ENCODE measurements at places on chromosomes 5 and 9.

- no peaks in the 10 kb centered on the region for H3K36me3 ChIP-seq
- no peak overlapping the region for H3K4me3 ChIP-seq
- no peak for DNase-seq
- H3K27me3 ChIP-seq: no peaks in the 10 kb centered on the region
Measured at GRCh38 chr5:43232943-43233833, 41.2 kb downstream of the NIM1K start.

DNA sequence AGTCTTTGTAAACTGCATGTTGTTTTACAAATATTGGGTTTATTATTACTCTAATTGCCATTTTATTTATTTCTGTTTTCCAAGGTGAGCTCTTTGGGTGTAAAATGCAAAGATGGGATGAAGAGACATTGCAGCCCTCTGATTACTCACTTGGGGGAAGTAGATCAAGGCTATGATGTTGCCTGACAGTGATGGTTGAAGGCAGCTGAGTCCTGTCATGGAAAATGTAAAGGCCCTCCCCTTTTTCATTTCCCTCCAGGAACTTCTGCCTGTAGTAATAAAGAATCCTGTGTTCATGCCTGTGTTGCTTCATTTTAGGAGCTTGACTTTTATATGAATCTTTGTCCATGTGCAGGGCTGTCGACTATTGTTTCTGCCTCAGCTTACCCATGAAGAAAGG lies 605.4 kb upstream of the CLINT1 start:
- no peaks in the 10 kb centered on the region for H3K36me3 ChIP-seq
- peaks cover 13% of the 10 kb centered on the region for H3K4me1 ChIP-seq
- H3K27me3 ChIP-seq: no peaks in the 10 kb centered on the region
- no peak for DNase-seq
- peak overlapping the region; percentile 40 for H3K27ac ChIP-seq

DNA sequence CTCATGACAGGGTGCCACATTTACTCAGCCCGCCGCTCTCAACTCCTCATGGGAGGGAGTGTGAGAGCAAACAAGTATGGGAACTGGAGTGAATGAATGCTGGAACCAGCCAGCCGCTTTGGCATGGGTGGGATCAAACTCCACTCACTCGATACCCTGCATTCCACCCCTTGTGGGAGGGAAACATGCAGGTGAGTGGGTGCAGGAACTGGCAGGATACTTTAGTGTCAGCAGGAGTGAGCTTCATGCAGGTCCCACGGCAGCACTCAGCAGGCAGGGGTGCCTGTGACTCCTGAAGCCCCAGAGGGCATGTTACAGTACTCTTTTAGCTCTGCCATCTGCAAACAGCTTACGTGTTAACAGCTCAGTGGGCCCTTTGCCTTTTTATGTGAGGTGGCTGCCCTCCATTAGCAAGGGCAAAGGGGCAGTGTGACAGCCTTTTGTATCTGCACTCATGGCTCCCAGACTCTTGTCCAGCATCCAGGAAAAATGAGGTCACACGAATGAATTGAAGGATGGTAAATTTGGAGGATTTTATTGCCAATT lies 433.2 kb upstream of the NMUR2 start:
- H3K27ac ChIP-seq: no peak overlapping the region
- no peaks in the 10 kb centered on the region for H3K27me3 ChIP-seq
- no peaks in the 10 kb centered on the region for H3K36me3 ChIP-seq
- no peaks in the 10 kb centered on the region for H3K4me1 ChIP-seq
- DNase-seq: no peak

- no peaks in the 10 kb centered on the region for H3K36me3 ChIP-seq
- DNase-seq: no peak
- H3K27me3 ChIP-seq: no peaks in the 10 kb centered on the region
- no peak overlapping the region for H3K4me3 ChIP-seq
- H3K27ac ChIP-seq: no peak overlapping the region
Measured at GRCh38 chr9:90240541-90240940, 402.1 kb downstream of the DIRAS2 start.

- H3K27ac ChIP-seq: no peak overlapping the region
- no peak for DNase-seq
- H3K4me3 ChIP-seq: no peak overlapping the region
- H3K27me3 ChIP-seq: peaks cover 57% of the 10 kb centered on the region
Measured at GRCh38 chr5:142639455-142639854, 46.4 kb downstream of the FGF1 start.

DNA sequence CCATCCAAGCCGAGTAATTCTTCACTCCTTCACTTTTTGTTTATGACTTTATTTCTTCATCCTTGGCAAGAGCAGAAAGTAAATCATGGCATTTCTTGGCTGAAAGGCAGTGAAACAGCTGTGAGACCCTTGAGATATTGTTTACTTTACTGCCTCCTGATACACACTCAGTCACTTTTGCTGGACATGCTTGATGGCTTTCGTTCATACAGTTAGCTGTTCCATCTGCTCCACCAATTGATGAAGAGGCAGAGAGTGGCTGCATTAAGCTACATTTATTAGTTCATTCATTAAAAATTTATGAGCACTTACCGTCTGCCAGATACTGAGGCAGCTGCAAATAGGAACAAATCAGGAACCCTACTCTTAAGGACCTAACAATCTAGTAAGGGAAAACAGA lies 184.4 kb upstream of the OR13F1 start:
- no peak overlapping the region for H3K4me3 ChIP-seq
- no peaks in the 10 kb centered on the region for H3K4me1 ChIP-seq
- no peaks in the 10 kb centered on the region for H3K36me3 ChIP-seq

GRCh38 chr5:175444060-175444904 lies at the start of gene DRD1:
DRD1 (minus strand) TSS chr5:175444182; CDS start chr5:175443099, 1,083 bp downstream.
- H3K4me3 ChIP-seq: peak within 1 kb of the TSS; percentile 77
- DNase-seq: peak; percentile 75
- no peak within 1 kb of the TSS for H3K27ac ChIP-seq

- no peak for DNase-seq
- H3K27me3 ChIP-seq: peaks cover 25% of the 10 kb centered on the region
- H3K36me3 ChIP-seq: no peaks in the 10 kb centered on the region
- H3K27ac ChIP-seq: no peak overlapping the region
Measured at GRCh38 chr9:129567842-129568559, 52.9 kb downstream of the C9orf50 start.

GRCh38 chr5:129724222-129724621 lies 23.7 kb upstream of the MINAR2 start:
- no peak overlapping the region for H3K27ac ChIP-seq
- no peak overlapping the region for H3K4me3 ChIP-seq
- H3K27me3 ChIP-seq: no peaks in the 10 kb centered on the region
- no peak for DNase-seq
- H3K36me3 ChIP-seq: no peaks in the 10 kb centered on the region
- no peaks in the 10 kb centered on the region for H3K4me1 ChIP-seq

DNA sequence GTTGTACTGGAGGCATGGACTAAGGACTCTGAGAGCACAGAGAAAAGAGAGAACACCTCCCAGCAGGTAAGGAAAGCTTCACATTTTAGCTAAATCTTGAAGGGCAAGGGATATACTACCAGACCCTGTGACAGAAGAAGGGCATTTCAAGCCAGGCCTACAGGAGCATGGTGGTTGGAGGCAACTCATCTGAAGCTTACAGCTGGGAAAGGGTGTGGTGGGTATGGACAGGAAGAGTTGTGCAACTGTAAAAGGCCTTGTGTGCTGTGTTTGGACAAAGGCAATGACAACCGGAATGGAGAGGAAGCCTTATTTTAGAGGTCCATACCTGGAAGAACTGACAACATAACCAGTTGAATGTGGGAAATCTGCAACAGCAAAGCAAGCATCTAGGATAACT lies 31.2 kb downstream of the NIPSNAP3B start:
- H3K27me3 ChIP-seq: no peaks in the 10 kb centered on the region
- H3K4me1 ChIP-seq: peaks cover 6% of the 10 kb centered on the region
- peaks cover 6% of the 10 kb centered on the region for H3K36me3 ChIP-seq
- DNase-seq: no peak

DNA sequence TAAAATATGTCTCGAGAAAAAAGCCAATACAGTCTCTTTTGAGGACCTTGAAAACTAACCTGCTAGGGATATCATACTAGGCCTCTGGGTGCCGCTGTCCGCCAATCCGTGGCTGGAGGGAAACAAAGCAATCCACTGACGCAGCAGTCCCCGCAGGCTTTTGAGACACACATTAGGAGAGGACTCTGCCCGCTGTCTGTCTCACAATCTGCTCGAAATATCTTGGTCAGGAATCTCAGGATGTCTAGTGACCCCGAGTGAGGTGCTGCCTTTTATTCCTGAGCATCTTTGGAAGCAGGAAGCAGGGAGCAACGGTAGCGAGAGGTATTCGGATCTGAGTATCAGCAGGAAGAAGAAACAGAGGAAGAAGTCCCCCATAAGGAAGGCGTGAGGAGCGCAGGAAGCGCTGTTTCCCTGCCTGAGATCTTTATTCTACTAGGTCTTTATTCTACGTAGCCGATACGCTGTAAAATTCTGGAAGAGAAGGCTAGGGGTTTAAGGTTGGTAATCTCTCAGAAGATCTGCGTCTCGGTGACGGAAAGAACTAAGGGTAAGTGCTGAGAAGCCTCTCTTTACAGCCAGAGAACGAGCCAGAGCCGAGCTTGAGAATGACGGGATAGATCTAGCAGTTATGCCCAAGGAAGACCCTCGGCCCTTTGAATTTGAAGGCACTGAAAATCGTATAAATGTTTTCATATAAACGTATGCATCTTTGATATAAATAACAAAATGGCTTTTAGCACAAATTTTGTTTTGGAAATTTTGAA lies 4.0 kb upstream of the PCDHGA1 start:
- H3K27me3 ChIP-seq: peaks cover 13% of the 10 kb centered on the region
- peak; percentile 76 for DNase-seq
- H3K36me3 ChIP-seq: peaks cover 11% of the 10 kb centered on the region
- H3K4me1 ChIP-seq: peaks cover 19% of the 10 kb centered on the region
- H3K27ac ChIP-seq: peak overlapping the region; percentile 93

DNA sequence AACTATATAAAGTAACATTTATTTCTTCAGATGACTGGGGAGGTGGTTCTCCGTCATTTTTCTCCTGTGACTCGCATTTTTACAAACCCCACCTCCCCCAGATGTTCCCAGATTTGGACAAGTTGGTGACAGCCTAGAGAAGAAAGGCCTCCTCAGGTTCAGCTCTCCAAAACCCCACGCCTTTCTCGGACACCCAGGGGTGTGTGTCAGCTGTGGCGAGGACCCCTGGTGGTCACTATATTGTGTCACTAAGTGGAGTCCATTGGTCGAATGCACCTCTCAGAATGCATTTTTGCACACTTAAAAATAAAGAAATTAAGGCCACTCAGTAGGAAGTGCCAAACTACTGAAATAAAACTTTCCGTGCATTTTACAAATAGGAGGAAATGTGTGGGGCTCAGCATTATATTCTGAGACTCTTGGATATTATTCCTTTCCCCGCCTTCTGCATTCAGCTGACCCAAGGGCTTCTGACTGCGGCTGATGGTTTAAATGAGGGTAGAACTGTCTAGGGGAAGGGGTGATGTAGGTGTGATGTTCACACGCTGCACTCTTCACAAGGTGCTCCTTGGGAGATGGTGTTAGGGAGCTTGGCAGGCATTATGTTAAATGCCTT lies 47.6 kb downstream of the ACO1 start:
- H3K27ac ChIP-seq: no peak overlapping the region
- no peak overlapping the region for H3K4me3 ChIP-seq
- DNase-seq: peak; percentile 31
- H3K27me3 ChIP-seq: no peaks in the 10 kb centered on the region

GRCh38 chr9:4143936-4144717 lies 155.7 kb downstream of the GLIS3 start:
- no peaks in the 10 kb centered on the region for H3K36me3 ChIP-seq
- H3K27ac ChIP-seq: no peak overlapping the region
- H3K27me3 ChIP-seq: peaks cover 23% of the 10 kb centered on the region
- no peak overlapping the region for H3K4me3 ChIP-seq
- H3K4me1 ChIP-seq: no peaks in the 10 kb centered on the region
- DNase-seq: no peak

- no peaks in the 10 kb centered on the region for H3K27me3 ChIP-seq
- H3K27ac ChIP-seq: no peak overlapping the region
- no peak for DNase-seq
- no peak overlapping the region for H3K4me3 ChIP-seq
- H3K4me1 ChIP-seq: no peaks in the 10 kb centered on the region
Measured at GRCh38 chr5:19547640-19548039, 440.4 kb downstream of the CDH18 start.

DNA sequence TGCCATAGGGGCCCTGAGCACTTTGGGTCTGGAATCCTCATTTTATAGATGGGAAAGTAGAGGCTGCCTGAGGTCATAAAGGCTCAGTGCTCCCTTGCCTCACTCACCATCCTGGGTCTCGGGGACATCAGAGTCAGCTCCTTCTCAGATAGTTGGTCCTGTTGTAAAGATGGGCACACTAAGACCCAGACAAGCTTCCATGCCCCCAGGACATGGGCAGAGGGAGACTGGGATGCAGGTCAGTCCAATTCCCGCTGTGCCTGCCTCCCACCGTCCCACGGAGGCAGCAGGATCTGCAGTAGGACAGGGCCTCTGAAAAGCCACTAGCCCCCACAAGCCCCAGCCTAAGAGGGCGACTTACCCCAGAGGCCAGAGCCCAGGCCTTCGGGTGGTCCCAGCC lies 19.0 kb upstream of the SUSD3 start:
- no peak overlapping the region for H3K4me3 ChIP-seq
- peaks cover 3% of the 10 kb centered on the region for H3K36me3 ChIP-seq
- H3K4me1 ChIP-seq: peaks cover 59% of the 10 kb centered on the region
- no peaks in the 10 kb centered on the region for H3K27me3 ChIP-seq
- H3K27ac ChIP-seq: peak overlapping the region; percentile 23

DNA sequence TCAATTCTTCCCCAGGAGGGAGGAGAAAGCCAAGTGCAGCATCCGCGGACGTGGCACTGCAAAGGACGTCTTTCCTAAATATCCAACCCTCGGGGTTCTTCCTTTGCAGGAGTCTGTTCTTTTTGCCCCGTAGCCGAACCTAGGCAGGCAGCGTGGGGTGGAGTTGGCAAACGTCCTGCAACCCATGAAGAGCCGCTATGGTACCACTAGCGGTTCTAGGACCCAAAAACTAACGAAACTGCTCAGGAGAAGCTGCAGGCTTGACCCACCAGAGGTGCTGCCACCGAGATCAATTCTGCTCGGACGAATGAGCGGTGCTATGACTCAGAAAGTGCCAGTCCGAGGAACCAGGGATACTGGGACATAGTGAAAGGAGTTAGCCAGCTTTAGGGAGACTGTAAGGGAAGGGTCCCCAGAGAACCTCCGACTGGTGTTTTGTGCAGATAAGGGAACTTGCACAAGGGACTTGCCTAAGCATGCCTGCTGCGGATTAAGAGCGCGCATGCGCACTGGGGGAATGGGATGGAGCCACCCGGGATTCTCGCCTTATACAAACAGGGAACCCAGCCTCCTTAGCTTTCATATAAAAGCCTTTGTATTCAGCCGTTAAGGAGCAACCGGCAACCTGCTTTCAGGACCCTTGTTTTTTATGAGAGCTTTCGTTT lies 32.7 kb downstream of the ANXA2R start:
- peaks cover 41% of the 10 kb centered on the region for H3K4me1 ChIP-seq
- H3K36me3 ChIP-seq: no peaks in the 10 kb centered on the region
- peak; percentile 75 for DNase-seq
- peak overlapping the region; percentile 89 for H3K4me3 ChIP-seq
- H3K27ac ChIP-seq: peak overlapping the region; percentile 91

- H3K4me3 ChIP-seq: no peak overlapping the region
- H3K36me3 ChIP-seq: no peaks in the 10 kb centered on the region
- no peaks in the 10 kb centered on the region for H3K4me1 ChIP-seq
- no peaks in the 10 kb centered on the region for H3K27me3 ChIP-seq
- H3K27ac ChIP-seq: no peak overlapping the region
- DNase-seq: no peak
Measured at GRCh38 chr9:110456681-110457080, 119.0 kb upstream of the TXNDC8 start.

- H3K4me1 ChIP-seq: peaks cover 31% of the 10 kb centered on the region
- DNase-seq: no peak
- no peaks in the 10 kb centered on the region for H3K27me3 ChIP-seq
- no peaks in the 10 kb centered on the region for H3K36me3 ChIP-seq
Measured at GRCh38 chr5:177008716-177009115, 2.1 kb upstream of the UIMC1 start.

Data from activated T-cell treated with anti-CD3 and anti-CD28 coated beads, Interleukin-2, amount 50 U/mL, for 72 hours (primary cell).